NCI-H1092 (cell line): ENCODE measurements at places on chromosomes 3 and 15.

GRCh38 chr15:24861014-24861690, 93.6 kb upstream of the SNRPN start:
- DNase-seq: no peak

DNA sequence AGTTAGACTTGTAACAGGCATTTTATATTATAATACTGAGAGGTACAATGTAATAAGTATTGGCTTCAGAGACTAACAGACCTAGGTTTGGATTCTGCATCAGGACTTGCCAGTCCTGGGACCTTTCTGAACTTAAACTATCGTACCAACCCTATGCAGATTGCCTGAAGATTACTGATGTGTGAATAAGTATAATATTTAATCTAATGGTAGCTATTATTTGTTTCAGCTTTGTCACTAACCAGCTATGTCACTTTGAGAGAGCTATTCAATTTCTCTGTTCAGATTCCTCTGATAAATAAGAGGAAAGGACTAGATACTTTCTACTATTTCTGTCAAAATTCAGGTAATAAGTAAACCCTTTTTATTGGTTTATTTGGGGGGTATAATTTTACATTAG, 184.4 kb upstream of the NECTIN3 start:
- DNase-seq: no peak

GRCh38 chr3:113213896-113214587, 2.7 kb downstream of the BOC start:
- no peak for DNase-seq

DNA sequence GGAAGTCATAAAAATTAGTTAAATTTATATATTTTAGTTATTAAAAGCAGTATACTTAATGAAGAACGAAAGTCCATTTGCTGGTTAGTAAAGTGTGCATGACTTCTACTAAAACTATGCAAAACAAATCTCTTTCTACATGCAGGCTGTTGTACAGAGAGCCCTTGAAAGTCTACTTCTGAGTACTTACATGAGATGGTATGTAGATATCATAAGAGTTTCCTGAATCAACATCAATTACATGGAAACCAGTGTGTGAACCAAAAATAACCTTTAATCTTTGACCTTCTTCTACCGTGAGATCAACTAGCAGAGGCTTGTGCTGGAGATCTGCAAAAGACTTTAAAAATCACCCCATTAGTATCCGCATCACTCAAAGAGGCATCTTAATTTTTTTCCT, 42.1 kb upstream of the SLC2A2 start:
- DNase-seq: no peak

GRCh38 chr3:157098823-157099185, 61.1 kb downstream of the CCNL1 start:
- no peak for DNase-seq
